Activated T-helper 17 cell treated with anti-CD3 and anti-CD28 coated beads, Interleukin-2, amount 50 U/mL, for 72 hours (primary cell): ENCODE measurements at places on chromosomes 16 and 17.

GRCh38 chr16:4869147-4869805, 22.0 kb downstream of the UBN1 start:
- ATAC-seq: no peak

DNA sequence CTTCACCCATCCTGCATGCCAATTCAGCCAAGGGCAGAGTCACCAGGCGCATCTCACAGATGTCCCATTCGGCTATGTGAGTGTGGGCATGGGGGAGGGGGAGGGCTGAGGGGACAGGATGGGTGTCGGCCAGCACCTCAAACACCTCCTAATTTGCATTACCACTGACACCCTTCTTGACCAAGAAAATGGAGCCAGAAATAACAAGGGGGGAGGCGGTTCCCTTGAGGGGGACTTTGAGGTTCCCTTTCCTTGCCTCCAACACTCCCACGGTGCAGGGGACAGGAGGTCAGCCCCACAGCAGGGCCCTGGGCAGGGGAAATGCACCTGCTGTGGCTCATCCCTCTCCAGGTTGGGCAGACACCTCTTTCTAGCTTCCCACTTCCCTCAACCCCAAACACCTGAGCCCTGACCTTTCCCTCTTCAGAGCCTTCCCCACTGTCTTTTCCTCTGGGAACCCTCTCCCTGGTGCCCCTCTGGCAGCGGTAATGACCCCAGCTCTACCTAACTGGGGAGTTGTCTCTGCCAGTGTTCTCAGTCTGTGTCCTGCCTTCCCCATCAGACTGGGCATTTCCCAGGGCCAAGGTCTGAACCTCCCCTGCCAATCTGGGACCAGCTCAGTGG, 18.2 kb upstream of the TBX21 start:
- ATAC-seq: no peak

- ATAC-seq: no peak
These were observed 4.0 kb downstream of the RUSF1 start for GRCh38 chr16:31504159-31504558.

- ATAC-seq: no peak
These were observed 74.8 kb downstream of the GOSR1 start for GRCh38 chr17:30551996-30552339.

- peak; percentile 52 for ATAC-seq
These were observed 10.3 kb upstream of the MSL1 start for GRCh38 chr17:40111221-40112128.

- ATAC-seq: peak; percentile 34
These were observed 35.7 kb downstream of the PECAM1 start for GRCh38 chr17:64354824-64355535.

GRCh38 chr16:85554889-85555718, 58.0 kb upstream of the GSE1 start:
- peak; percentile 37 for ATAC-seq

- no peak for ATAC-seq
These were observed 54.5 kb upstream of the ANKFN1 start for GRCh38 chr17:56098746-56099145.

GRCh38 chr17:50547736-50548083, 736 bp downstream of the SPATA20 start:
- ATAC-seq: no peak

GRCh38 chr16:23907457-23907902, 71.7 kb downstream of the PRKCB start:
- ATAC-seq: no peak

GRCh38 chr17:51087072-51087757, 33.5 kb downstream of the SPAG9 start:
- no peak for ATAC-seq

GRCh38 chr17:72416905-72417304, 296.1 kb downstream of the SOX9 start:
- ATAC-seq: no peak

GRCh38 chr17:1000597-1001461, 3.9 kb downstream of the TIMM22 start:
- no peak for ATAC-seq

- ATAC-seq: no peak
These were observed 4.5 kb upstream of the LMF1 start for GRCh38 chr16:975291-975690.

GRCh38 chr16:23172994-23173393, 9.6 kb upstream of the SCNN1G start:
- no peak for ATAC-seq

- ATAC-seq: no peak
These were observed 22.1 kb downstream of the CEP112 start for GRCh38 chr17:66169839-66170238.

DNA sequence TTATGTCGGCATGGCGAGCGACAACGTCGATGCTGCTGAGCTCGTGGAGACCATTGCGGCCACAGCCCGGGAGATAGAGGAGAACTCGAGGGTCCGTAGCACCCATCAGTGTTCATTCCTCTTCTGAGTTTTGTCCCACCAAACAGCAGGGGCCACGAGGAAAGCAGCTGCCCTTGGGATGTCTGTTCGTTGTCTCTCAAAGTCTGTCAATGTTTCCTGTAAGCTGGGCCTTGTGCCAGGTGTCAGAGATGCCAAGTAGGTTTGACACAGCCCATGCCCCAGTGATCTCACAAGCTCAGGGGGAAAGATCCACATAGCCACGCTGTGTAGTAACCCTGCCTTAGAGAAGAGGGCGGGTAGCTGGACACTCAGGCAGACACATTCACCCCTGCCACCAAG, 22.6 kb downstream of the NTAN1 start:
- no peak for ATAC-seq

DNA sequence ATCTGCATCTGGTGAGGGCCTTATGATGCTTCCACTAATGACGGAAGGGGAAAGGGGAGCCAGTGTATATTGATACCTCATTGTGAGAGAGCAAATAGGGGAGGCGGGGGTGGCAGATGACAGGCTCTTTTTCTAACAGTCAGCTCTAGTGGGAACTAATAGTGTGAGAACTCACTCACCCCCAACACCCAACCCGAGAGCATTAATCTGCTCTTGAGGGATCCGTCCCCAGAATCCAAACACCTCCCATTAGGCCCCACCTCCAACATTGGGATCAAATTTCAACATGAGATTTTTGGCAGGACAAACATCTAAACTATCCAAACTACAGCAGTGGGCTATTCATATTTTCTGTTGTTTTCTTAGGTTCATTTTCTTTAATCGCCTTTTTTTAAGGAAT, 54.4 kb downstream of the BPTF start:
- no peak for ATAC-seq

- no peak for ATAC-seq
These were observed 587.6 kb downstream of the CDH11 start for GRCh38 chr16:64534180-64534780.

DNA sequence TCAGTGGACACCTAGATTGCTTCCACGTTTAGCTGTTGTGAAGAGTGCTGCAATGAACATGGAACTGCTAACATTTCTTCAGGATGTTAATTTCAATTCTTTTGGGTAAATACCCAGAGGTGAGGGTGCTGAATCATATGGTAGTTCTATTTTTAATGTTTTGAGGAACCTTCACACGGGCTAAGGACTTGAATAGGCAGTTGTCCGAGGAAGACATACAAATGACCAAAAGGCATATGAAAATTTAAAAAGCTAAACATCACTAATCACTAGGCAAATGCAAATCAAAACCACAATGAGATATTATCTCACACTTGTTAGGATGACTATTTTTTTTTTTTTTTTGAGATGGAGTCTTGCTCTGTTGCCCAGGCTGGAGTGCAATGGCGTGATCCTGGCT, 173.3 kb downstream of the PRKCB start:
- ATAC-seq: peak; percentile 68

DNA sequence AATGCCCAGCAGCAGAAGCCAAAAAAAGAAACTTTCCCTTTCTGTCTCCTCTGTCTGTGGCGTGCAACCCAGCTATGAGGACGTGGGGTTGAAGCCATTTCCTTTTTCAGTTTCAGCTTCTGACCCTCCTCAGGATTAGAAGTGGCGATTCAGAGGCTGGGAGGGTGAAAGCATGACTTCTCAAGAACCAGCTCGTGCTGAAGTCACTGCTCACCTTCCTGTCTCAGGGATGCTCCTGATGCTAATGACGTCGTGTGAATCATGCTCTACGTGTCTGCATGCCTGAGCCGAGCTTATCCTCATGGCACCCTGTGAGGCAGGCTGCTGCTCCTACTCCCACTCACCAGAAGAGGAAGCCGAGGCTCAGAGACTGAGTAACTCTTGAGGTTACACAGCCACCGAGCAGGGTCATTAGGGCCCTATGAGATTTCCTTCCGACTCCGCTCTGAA, 5.7 kb upstream of the LPO start:
- peak; percentile 96 for ATAC-seq

- no peak for ATAC-seq
These were observed 20.5 kb upstream of the HEXD start for GRCh38 chr17:82397449-82398335.

- ATAC-seq: no peak
These were observed 31.4 kb downstream of the HS3ST3B1 start for GRCh38 chr17:14332331-14332730.

DNA sequence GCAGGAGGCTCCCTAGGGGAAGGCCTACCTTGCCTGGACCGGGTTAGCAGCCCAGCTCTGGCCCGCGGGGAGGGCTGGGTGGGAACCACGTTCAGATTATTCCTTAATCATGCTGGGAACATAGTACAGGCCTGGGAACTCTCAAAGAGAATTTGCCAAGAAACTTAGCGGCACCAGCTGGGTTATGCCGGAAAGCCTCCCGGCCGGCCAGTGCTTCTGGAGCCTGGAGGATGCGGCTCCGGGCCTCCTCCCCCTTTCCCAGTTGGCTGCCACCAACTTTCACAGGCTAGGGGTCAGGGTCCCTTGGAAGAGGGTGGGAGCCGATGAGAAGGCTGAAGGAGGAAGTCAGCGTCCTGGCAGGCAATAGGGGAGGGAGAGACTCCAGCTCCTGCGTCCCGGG, 10.8 kb downstream of the NGFR start:
- ATAC-seq: no peak

DNA sequence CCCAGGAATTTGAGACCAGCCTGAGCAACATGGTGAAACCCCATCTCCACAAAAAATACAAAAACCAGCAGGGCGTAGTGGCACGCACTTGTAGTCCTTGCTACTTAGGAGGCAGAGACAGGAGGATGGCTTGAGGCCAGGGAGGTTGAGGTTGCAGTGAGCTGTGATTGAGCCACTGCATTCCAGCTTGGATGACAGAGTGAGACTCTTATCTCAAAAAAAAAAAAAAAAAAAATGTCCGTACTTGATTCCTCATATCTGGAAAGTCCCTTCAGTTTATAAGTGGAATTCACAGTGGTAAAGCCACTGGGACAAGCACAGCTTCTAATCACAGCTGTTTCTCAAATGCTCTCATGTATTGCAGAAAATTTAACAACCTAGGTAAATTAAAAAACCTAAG, 78.6 kb upstream of the CREBBP start:
- ATAC-seq: no peak

- no peak for ATAC-seq
These were observed 14.8 kb upstream of the PVALEF start for GRCh38 chr17:81150377-81151077.

- no peak for ATAC-seq
These were observed 1.3 kb upstream of the HSD17B2 start for GRCh38 chr16:82033683-82034300.

GRCh38 chr16:49183911-49184310, 97.7 kb downstream of the CBLN1 start:
- no peak for ATAC-seq

- no peak for ATAC-seq
These were observed 11.9 kb downstream of the CEP131 start for GRCh38 chr17:81210868-81211267.

DNA sequence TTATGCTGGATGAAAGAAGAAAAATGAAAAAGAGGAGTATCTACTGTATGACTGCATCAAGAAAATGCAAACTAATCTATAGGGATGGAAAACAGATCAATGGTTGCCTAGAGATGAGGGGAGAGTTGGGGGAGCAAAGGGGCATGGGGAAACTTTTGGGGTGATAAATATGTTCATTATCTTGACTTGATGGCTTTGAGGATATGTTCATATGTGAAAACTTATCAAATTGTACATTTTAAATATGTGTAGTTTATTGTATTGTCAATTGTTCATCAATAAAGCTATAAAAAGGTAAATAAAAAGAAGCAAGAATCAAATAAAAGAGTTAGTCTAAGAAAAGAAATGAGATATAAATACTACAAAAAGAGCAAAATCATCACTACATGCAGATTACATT, 19.7 kb upstream of the SRCIN1 start:
- ATAC-seq: no peak

DNA sequence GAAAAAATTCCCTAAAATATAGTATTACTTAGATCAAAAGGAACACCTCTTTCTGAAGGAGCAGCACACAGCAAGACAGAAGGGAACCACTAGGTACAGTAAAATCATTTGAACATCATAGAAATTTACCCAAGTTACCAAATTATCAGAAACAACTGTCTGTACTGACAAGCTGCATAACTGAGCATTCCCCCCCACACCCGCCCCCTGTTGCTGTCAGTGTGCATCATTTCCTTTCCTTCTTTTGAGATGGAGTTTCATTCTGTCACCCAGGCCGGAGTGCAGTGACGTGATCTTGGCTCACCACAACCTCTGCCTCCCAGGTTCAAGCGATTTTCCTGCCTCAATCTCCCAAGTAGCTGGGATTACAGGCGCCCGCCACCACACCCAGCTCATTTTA, 120.7 kb downstream of the TRIM37 start:
- ATAC-seq: peak; percentile 12

GRCh38 chr17:77581480-77581879, 377.0 kb upstream of the TNRC6C start:
- no peak for ATAC-seq

DNA sequence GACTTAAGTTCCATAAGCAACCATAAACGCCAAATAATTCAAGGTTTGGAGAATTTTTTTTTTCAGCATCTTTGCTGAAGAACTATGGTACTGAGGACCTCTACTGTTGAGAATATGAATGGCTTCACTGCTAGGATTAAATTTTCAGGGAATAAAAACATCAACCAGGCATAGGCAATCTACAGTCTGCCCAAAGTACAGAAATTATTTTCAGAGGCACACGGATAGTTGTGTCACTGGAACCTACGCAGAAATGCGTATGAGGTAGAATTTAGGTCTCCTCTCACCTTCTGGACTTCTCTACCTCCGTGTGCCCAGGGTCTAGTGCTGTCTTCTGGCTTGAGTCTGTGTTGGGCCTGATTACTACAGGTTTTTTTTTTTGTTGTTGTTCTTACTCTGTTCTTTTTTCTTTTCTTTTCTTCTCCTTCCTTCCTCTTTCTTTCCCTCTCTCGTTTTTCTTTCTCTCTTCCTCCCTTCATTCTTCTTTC, 39.7 kb downstream of the NACA2 start:
- ATAC-seq: no peak

DNA sequence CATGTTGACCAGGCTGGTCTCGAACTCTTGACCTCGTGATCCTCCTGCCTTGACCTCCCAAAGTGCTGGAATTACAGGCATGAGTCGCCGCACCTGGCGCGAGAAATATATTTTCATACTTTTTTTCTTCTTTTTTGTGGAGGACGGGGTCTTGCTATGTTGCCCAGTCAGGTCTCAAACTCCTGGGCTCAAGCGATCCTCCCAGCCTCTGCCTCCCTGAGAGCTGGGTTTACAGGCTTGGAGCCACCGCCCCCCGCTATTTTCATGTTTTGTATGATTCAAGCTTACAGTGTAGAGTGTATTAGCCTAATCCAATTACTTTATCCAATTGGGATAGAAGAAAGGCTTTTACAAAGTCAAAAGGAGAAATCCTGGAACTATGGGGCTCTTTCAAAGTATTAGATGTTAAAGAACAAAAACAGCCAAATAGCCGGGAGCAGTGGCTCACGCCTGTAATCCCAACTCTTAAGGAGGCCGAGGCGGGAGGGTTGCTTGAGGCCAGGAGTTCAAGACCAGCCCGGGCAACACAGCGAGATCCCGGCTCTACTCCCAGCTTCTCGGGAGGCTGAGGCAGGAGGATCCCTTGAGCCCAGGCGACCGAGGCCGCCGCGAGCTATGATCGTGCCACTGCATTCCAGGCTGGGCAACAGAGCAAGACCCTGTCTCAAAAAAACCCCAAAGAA, 1.4 kb upstream of the MAP1LC3B start:
- no peak for ATAC-seq
